Muscle of back (tissue), 13 donors: ENCODE measurements at places on chromosomes 4 and X.

DNA sequence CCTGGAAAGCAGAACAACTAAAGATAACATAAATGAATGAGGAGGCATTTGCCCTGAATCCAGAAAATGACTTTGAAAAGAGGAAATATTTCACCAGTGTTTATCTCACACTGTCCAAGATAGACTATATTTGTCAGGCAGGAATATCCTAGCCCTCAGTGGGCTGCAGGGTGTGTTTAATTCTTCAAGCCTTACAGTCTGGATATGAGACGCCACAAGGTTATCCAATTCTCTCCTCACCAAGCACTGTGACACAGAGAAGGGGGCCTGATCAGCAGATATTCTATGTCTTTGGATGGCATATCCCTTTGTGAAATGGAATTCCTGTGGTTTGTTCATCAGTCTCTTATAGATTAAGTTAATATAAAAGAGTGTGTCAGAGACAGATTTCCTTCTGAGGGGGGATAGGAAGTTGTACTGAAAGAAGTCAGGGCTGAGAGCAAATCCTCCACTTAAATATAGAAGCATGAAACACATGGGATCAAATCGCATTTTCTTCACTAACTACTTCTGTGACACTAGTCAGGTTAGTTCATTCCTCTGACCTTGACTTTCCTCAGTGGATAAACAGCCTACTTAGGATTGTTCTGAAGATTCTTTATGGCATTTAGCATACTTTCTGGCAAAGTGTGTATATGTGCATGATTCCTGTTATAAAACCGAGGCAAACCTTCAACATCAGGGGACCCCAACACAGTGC is 6.8 kb upstream of the G3BP2 start:
- no peak for DNase-seq

DNA sequence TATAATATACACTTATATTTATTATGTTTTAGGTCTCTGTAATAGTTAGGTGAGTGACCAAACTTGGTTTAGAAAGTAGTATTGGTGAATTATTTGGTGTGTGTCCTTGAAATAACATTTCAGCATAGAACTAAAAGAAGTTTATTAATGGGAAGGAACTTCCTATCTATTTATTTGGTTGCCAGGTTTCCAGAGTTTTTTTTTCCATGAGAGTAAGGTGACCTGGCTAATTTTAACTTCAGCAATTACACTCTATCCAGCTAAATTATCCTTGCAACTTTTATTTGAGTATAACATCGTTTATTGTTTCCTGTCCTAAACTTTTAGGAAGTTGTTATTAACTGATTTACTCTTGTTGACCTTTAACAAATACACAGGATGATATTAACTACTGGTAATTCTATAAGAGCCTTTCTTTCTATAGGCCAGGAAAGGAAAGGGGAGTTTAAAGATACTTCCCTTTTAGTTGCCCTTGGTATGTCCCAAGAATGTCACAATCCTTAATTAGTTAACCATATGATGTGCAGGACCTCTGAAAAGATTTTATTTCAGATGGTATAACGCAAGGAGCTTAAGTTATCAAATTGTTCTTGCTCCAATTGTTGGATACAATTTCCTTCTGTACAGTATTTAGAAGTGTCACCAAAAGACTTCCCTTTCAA is 18.9 kb downstream of the PRDM8 start:
- no peak for DNase-seq

DNA sequence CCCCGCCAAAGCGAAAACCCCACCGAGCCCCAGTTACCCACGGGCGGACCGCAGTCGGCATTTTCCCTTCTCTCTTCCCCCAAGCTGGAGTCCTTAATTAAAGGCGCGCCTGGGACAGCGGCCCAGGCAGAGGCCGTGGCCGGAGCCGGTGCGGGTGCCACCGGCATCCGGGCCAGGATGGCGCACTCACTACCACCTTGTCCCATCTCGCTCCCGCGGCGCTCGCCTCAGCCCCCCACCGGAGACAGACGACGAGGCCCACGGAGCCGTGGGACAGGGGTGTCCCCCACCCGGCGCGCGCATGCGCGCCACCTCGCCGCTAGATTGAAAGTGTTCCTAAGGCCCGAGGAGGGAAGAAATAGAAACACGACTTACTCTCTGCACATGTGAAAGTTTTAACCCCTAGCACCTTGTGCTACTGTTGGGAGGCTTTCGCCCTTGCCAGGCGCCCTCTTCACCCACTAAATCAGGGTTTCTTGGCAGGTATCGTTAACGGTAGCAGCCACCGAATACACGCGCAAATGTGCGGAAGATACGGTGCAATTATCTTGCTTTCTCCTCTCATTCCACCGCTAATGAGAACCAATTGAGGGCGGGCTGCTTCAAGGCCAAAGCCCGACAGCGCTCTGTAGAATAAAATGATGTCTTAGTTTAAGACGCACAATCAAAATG is 64.3 kb upstream of the CCDC160 start:
- peak; percentile 70 for DNase-seq

- no peak for DNase-seq
Observed at GRCh38 chrX:45619290-45619689, 418.6 kb upstream of the DIPK2B start.

DNA sequence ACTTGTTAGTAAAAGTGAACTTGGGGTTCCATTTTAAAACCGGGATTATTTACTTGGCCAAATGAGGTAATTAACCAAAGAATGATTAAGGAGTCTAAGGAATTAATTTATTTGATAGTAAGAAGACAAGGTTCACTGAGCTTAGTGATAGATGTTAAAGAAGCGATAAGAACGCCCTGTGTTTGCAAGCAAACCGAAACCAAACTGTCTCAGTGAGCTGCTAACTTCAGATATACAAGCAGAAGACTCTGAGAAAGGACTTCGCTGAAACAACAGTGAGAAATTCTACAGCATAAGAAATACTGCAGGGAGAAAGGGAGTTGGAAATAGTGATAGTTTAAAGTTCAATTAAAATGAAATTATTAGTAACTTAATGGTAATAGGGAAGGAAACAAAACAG is 37.6 kb upstream of the SHISA3 start:
- DNase-seq = no peak

- DNase-seq = no peak
Observed at GRCh38 chrX:130878350-130879341, 24.4 kb downstream of the ENOX2 start.

GRCh38 chr4:68011684-68012083 is 48.4 kb upstream of the TMPRSS11A start:
- no peak for DNase-seq

- no peak for DNase-seq
Observed at GRCh38 chr4:159401226-159401712, 298.4 kb downstream of the RAPGEF2 start.

DNA sequence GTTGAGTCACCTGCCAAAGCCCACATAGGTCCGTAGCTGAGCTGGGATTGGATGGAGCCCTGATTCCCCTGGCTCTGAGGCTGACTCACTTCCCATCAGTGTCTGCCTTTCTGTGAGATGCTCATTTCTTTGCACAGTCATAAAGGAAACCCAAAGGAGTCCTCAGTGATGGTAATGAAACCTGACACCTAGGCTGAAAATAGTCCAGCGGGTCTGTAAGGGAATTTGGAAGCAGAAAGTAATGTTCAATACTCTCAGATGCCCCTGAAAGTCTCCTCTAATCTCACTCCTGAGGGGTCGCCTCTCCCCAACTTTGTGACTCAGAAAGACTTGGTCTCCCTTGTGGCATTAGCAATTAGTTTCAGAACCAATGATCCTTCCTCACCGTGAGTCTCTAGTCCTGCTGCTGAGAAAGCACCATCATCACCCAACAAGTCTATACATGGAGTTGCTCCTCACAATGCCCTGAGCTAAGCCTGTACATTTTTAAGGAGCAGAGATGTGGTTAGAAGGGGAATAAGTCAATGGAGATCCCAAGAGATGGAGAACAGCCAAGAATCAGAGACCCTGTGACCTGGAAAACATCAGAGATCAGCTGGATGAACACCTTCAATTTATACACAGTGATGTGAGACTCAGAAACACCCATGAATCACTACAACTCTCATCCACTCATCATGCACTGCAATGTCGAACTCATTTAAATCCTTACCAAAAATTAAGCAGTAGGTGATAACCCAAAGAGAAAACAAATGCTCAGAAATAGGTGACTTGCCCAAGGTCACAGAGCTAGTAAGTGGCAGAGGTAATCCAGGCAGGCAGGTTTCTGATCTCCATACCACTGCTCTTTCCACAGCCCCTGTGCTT is 219.0 kb upstream of the CPEB2 start:
- DNase-seq = no peak

DNA sequence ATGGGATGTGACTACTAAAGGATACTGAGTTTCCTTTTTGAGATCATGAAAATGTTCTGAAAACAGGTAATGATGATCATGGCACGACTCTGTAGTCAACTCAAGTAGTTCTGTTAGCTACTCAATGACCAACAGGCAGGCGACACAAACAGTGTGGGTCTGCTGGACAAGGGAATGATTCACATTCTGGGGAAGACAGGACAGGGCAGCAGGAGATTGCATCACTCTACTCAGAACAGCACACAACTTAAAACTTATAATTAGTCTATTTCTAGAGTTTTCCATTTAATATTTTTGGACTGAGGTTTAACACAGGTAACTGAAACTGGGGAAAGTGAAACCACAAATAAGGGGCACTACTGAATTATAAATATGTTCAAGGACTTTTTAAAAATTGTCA is 365.2 kb downstream of the PRDM5 start:
- no peak for DNase-seq

DNA sequence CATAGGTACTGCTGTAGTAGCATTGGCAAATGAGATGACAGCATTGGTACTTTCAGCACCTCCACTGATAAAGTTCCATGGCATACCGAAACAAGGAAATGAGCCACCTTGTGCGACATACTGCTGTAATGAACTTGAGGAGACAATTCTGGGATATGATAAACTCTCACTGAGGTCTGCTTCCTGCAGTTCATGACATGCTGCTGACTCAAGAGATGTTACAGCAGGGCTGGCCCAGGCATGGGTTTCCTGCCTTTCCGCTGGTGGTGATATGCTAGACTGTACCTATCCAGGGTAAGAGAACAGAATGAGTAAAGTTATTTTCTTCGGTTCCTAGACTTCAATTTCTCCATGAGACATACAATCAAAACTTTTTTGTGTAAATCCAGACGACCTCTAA is 17.1 kb downstream of the BEND2 start:
- DNase-seq = no peak

DNA sequence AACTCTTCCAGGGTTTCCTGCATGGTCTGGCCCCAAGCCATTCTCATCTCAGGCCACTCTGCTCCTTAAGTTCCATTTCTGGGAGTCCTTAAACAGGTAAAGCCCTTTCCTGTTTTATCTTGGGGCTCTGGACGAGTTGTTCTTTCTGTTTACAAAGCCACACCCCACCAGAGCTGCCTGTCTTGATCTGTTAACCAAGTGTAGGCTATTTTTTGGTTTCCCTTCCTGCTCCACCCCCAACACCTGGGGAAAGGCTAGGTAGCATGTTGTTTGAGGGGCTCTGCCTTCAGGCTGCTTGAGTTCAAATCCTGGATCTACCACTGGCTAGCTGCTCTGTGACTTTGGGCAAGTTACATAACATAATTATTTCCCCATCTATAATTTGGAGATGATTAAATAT is 40.0 kb downstream of the ERVMER34-1 start:
- DNase-seq = no peak

DNA sequence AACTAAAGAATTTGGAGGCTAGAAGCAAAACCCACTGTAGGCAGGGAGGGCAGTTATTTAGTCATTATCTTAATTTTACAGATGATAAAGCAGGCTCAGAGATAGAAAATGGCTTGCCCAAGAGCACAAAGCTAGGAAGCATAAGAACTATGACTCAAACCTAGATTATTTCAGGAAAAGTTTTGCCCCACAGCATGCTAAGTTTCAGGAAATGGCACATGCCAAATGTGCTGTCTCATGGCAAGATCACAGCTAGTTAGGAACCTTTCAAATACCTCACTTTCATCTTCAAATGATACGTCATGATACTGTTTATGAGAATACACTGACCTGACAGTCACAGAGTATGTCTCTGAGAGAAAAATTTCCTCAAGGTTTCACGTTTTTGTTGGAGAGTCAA is 78.5 kb upstream of the SPANXC start:
- no peak for DNase-seq

DNA sequence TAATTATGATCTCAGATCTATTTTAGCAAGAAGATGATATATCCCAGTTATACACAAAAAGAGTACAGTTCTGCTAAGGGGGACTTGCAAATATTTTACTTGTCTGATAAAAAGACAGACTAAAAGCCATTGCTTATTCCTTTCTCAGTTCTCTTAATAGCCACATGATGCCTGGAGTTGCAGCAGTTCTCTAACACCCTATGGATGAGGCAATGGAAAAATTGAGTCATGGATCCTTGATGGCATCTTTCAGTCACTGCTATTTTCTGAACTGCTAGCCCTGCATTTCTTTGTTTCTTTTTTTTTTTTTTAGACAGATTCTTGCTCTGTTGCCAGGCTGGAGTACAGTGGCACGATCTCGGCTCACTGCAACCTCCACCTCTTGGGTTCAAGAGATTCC is 1956.7 kb downstream of the C4orf33 start:
- DNase-seq = no peak

DNA sequence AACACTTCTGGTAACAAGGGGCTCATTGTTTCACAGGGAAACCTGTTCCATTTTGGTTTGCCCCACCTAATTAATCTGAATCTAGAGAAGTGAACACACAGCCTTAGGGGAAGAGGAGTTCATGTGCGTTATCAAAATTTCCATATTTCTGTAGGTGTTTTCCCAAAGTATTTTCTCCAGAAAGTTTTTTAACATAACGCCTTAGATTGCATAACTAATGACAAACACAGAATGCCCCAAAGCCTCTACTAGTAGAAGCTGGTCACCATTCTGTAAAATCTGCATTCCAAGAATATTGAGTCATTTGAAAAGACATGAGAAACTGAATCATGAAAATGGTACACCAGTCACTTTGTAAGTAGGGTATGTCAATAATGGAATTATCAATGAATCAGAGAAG is 41.1 kb downstream of the IL13RA2 start:
- no peak for DNase-seq

GRCh38 chr4:173917255-173917960 is 366.1 kb downstream of the FBXO8 start:
- DNase-seq = no peak

GRCh38 chr4:107017443-107018343 is 18.4 kb downstream of the DKK2 start:
- peak; percentile 41 for DNase-seq

DNA sequence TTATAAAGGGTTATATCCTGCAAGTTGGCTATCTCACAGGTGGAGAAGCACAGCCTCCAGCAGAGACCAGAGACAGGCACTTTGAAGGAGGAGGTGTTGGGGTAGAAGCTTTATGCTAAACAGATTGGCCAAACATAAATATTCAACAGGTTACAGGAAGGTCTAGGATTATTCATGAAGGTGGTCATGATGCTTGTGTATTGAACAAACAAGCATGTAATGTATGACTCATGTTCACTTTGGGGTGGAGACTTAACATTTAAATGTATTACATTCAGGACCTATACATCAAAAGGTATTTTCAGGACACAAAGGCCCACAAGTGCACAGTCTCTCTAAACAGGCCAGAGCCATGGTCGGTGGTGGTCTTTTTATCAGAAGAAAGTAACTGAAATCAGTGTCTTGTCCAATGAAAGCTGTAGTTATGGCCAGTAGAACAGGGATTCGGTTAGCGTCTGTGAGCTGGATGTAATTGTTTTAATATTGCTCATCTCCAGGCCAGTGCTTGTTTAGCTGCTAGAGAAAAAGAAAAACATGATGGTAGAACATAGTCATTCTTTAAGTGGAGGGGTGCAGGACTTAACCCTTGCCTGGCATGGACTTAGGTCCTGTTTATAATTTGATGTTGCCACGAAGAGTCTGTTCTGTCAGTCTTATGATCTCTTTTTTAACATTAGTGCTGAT is 555.2 kb upstream of the PCDH10 start:
- DNase-seq = no peak

GRCh38 chr4:156961196-156962057 is 10.2 kb downstream of the PDGFC start:
- no peak for DNase-seq

- peak; percentile 4 for DNase-seq
Observed at GRCh38 chr4:170887396-170887795, 797.6 kb upstream of the AADAT start.
